ENCODE measurements at places on chromosomes 6 and 20.

DNA sequence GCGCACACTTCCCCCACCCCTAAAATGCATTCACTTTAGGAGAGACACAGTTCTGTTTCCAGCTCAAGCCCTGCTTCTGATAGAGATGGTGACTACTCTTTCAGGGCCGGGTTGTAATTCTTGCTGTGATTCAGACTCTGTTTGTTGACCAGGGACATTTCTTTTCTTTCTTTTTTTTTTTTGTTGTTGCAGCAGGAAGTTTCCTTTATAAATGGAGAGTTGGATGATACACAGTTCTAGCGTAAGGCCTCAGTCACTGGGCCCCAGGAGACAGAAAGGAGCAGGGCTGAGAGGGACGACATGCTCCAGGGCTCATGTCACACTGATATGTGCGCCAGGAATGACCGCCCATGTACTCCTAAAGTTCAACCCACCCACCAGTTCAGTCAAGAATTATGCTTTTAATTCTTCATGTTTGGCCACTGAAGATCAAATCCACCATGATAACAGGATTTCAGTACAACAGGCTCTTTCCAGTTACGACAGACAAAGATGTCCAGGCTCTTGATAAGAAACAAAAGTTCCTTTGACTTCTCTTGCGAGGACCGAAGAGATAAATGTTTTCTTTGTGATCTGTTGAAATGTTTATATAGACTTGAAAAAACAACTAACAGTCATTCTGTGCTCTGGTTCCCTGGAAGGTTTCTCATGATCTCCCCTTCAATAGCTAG lies 142.5 kb downstream of the CD164 start:
- no peak for ATAC-seq

DNA sequence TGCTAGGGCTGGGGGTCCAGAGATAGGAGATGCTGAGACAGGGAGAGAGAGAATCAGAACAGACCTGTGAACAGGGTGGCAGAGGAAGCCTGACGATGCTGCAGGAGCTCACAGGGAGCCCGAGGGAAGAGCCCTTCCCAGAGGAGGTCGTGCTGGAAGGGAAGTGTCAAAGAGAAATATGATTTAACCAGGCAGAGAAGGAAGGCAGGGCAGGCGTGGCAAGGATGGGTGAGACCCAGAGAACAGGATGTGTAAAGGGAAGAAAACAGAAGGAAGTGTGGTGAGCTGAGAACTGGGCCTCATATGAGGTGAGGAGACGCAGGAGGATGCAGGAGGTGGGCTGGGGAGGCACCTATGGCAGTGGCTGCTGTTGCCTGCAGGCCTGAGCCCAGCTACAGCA lies 105.6 kb downstream of the ZDHHC14 start:
- peak; percentile 71 for ATAC-seq

GRCh38 chr6:138953451-138953850 lies 34.6 kb downstream of the REPS1 start:
- no peak for ATAC-seq

- ATAC-seq, result no peak
These were observed 105.3 kb upstream of the TENT5A start for GRCh38 chr6:81857812-81858211.

GRCh38 chr6:45730232-45730631 lies 285.4 kb downstream of the CLIC5 start:
- no peak for ATAC-seq

- peak; percentile 84 for ATAC-seq
These were observed 20.6 kb upstream of the HLA-F start for GRCh38 chr6:29702519-29703103.

- ATAC-seq, result no peak
These were observed 704.1 kb downstream of the PTPRT start for GRCh38 chr20:42485556-42485955.

- no peak for ATAC-seq
These were observed 529.0 kb downstream of the TBC1D32 start for GRCh38 chr6:120805276-120805675.

- no peak for ATAC-seq
These were observed 43.3 kb downstream of the SNX5 start for GRCh38 chr20:17925141-17925939.

DNA sequence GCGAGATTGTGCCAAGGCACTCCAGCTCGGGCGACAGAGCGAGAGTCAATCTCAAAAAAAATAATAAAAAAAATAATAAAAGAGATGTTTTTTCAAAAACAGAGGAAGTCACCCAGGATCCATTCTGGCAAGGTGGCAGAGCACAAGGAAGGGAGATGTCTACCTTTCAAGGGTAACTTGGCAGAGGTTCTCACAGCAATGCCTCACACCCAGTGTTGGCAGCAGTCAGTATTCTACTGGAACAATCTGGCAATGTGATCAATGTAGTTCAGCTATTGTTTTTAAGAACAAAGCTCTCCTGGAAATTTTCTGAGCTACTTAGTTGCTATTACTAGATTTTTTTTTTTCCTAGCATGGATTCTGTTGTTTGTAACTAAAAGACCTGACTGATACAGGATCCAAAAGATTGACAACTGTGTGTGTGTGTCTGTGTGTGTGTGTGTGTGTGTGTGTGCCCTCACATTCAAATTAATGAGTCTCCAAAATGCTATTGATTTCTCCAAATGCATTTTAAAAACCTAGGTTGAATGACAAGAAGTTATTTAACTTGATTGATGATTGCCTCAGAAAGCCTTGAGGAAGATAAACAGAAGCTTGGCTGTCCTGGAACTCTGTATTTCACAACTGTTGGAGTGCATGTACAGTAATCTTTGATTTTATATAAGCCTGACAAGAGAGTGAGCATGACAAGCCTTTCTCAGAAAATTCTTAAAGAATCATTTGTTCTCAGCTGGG lies 114.1 kb upstream of the RREB1 start:
- ATAC-seq, result no peak

DNA sequence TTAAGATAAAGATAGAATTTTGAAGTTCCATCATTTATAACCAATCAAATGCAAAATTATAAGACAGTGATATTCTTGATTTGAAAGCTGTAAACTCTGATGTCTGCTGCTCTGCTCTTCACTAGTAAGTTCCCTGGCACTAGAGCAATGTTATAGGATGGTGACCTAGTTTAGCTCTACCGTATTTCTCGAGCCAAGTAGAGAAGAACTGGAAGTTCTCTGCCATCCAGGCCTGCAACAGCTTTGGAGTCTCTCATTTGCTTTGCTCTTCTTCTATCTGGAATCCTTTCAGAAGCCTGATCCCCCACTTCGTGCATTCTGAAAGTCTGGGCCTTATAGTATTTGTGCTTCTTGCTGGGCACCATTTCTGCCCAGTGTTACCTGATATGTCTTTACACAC lies 100.3 kb downstream of the PLCB1 start:
- ATAC-seq, result no peak

DNA sequence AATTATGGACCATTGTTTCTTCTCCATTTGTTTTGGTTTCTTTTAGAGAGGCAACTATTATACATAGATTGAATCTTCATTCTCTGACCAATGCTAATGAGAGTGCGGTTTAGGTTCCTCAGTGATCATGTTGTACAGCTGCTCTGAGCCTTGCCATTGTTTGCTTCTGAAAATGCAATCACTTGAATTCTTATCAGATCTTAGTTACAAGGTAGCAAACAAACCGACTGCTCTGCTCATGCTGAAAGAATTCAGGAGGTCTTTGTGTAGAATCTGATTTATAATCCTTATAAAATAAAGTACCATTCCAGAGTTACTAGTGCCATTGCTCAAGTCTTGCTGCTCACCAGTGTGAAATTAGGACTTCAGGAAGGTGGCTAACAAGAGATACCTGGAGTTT lies 569.1 kb upstream of the ID4 start:
- ATAC-seq, result no peak

DNA sequence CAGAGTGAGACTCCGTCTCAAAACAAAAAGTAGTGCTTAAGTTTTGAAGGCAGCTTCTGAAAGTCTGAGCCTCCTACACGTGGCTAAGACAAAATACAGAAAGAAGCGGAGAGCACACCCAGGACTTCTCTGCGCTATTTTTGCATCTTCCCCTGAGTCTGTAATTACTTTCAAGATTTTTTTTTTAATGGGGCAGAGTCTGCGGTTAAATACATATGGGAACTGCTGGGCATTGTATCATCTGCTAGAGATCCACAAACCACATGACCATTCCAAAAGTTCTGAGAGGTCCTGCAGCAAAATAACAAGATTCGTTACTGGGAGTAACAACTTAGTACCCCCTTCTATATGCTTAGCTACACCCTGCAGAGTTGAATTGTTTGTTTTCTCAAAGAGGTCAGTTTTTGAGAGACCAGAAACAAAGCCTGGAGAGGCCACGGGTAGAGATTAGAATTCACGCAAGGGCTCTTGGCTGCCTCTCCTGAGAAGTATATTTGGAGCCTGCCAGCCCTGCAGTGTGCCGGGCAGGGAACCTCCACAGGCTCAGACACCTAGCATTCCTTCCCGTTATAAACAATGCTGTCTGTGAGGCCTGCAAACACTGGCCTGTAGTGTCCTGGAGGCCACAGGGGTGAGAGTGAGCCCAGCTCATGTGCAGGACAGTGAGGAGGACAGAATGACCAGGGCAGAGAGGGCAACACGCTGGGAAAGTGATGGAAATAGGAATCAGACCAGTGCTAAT lies 48.2 kb upstream of the FAM50B start:
- ATAC-seq, result peak; percentile 53

- ATAC-seq, result no peak
These were observed 16.6 kb upstream of the WFDC12 start for GRCh38 chr20:45140836-45141235.

GRCh38 chr6:166850677-166851076 lies 105.7 kb downstream of the RNASET2 start:
- no peak for ATAC-seq

- no peak for ATAC-seq
These were observed 2.4 kb upstream of the CST8 start for GRCh38 chr20:23488470-23488869.

DNA sequence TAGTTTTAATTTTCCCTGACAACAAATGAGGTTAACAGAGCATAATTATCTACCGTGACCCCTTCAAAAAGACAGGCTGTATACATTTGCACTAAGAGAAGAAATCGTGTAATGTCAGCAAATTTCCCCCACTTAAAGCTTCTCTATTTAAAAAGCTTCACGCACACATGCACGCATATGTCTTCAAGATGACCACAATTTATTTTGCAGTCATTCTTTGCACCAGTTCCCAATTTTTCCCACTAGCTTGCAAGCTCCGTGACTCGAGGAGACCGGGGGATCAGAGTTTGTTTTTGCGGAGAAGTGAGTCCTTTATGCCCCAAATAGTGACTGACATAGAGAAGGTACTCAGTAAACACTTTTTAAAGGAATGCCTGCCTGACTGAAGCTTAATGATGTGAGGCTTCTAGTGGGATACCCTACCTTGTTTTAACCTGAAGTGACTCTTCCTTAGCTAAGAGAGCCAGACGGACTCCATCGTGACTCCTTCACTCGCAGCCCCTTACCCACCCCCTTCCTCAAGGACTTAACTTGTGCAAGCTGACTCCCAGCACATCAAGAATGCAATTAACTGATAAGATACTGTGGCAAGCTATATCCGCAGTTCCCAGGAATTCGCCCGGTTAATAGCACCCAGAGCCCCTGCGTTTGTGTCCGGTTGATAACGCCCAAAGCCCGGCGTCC lies 9.3 kb upstream of the NQO2 start:
- no peak for ATAC-seq

GRCh38 chr6:28675600-28675999 lies 149.9 kb downstream of the GPX5 start:
- no peak for ATAC-seq

- no peak for ATAC-seq
These were observed 34.5 kb downstream of the SLX4IP start for GRCh38 chr20:10469599-10469998.

GRCh38 chr6:109961611-109962041 lies 16.5 kb upstream of the GPR6 start:
- ATAC-seq, result peak; percentile 24

DNA sequence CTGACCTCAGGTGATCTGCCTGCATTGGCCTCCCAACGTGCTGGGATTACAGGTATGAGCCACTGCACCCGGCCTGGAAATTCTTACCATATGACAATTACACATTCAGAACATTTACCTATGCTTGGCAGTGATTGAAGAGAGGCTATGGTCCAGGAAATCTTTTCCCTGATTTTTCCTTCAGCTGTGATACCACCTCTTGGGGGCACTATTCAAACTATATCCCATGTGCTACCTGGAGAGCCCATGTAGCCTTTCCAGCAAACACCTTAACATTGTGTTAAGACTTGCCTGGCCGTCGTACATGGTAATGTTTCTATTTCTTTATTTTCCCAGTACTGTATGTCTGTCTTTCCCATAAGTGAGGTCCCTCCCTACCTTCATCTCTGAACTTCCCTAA lies 61.7 kb upstream of the C20orf144 start:
- ATAC-seq, result no peak

DNA sequence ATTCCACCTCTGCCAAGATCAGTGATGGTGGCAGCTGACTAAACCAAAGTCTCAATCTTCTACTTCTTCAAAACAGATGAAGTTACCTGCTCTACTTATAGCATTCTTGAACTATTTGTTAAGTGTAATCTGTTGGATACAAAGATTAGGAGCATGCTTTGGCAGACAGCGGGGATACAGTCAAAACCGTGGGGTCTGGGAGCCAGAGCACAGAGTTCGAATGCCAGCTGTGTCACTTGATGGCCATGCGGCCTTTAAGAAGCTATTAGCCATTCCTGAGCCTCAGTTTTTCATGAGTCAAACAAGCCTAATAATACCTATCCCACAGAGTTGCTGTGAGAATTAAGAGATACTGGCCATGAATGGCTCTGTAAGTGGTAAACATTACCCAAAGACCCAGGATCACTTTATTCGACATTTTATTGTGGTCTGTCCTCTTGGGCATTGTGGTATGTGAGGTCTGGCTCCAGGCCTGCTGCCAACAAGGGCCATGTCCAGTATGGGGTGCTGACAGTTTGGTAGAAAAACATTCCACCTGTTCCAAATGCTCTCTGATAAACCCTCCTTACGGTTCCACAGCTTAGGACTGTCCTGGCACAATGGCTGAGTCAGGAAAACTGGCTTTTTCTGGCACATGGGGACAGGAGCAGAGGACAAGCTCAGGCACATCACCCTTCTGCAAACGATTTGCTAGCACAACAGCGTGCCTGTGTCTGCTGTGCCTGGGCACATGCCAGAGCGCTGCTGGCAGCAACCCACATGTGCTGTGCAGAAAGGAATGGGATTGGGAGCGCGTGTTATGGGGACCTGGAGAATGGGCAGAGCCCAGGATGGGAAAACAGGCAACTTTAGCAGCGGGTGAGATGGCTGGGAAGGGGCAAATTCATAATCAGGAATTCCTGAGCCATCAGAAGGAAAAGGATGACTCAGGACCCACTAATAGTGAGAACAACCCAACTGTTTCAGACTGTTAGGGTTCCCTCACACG lies 15.7 kb upstream of the FAM83C start:
- ATAC-seq, result no peak

GRCh38 chr20:8535403-8536261 lies 403.6 kb downstream of the PLCB1 start:
- ATAC-seq, result no peak

- ATAC-seq, result no peak
These were observed 57.6 kb upstream of the CCN6 start for GRCh38 chr6:111996144-111996865.

DNA sequence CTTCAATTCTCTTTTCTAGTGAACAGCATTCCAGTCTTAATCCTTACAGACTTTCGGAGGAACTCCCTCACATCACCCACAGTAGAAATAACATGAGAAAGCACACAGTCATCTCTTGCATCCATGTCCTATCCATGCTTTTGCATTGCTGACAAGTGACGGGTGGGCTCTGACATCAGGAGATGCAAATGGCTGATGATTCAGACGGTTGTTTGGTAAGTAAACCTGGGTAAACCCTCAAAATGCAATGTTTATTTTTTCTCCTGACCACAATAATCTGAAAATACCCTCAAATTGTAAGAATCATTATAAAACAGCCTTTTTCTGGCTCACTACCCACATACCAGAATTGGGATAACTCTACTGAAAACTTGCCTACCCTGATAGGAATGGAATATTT lies 792.0 kb downstream of the MAFB start:
- no peak for ATAC-seq

GRCh38 chr6:169167581-169168301 lies 85.9 kb downstream of the THBS2 start:
- no peak for ATAC-seq
